Activated T-helper 1 cell treated with Interleukin-2 at 50 U/mL for 16 hours (primary cell): ENCODE measurements at places on chromosomes 4 and X.

DNA sequence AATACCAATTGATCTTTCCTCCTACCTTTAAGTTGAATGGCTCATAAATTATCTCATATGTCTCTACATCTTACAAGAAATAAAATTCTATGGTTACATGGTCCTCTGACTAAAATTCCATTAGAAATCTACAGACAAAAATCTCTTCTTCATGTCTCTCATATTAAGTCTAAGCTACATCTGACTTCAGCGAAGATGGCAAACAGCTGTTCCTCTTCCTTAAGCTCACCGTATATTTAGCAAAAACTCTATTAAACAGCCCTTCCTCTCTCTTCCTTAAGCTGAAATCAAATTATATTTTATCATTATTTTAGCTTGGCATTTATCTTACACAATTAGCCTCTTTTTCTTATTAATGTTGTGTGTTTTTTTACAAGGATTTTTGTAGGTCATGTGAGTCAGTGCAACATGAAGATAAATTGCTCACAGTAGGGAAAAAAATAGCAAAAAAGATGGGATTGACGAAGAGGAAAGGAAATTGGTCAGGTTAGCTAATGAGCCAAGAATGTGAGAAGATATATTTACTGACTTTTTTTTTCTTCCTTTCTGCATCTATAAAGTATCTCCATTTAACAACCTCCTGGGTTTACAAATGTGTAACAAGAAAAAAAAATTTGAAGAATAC is 2412.8 kb downstream of the ARAP2 start:
- no peak for DNase-seq

DNA sequence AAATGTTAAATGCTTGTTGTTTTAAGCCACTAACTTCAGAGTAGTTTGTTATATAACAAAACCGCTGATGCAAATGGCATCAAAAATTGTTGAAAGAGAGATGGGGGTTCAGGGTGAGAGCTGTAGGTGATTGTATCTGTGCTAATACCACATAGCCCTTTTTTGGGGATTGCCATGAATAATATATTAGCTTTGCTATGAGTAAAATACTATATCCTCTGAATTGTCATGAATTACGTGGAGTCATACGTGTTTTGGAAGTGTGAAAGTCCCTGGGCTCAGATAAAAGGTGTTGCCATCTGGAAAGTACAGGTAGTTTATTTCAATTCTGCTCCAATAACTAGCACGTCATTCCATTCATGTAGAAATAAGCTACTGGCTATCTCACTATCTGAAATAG is 30.6 kb downstream of the DYNLT3 start:
- DNase-seq = no peak

- DNase-seq = no peak
Measured at GRCh38 chr4:115484479-115484878, 371.1 kb upstream of the NDST4 start.

DNA sequence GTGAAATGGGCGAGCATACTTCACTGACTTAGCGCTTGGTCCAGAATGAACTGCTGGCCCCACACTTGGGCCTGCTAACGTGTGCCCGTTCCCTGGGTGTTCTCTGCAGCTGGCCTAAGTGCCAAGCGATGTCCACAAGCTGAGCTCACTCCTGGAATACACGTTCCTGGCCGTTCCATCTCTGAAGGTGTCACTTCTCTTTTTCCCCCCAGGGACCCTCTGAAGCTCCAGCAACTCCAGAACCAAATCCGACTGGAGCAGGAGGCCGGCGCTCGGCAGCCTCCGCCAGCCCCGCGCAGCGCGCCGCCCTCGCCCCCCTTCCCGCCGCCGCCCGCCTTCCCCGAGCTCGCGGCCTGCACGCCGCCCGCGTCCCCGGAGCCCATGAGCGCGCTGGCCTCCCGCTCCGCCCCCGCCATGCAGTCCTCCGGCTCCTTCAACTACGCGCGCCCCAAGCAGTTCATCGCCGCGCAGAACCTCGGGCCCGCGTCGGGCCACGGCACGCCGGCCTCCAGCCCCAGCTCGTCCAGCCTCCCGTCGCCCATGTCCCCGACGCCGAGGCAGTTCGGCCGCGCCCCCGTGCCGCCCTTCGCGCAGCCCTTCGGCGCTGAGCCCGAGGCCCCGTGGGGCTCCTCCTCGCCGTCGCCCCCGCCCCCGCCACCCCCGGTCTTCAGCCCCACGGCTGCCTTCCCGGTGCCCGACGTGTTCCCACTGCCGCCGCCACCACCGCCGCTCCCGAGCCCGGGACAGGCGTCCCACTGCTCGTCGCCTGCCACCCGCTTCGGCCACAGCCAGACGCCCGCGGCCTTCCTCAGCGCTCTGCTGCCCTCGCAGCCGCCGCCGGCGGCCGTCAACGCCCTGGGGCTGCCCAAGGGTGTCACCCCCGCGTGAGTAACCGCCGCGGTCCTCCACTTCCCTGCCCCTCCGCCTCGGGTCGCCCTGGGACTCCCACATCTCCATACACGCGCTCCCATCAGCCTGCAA is 132.3 kb downstream of the CBR4 start:
- DNase-seq = no peak

DNA sequence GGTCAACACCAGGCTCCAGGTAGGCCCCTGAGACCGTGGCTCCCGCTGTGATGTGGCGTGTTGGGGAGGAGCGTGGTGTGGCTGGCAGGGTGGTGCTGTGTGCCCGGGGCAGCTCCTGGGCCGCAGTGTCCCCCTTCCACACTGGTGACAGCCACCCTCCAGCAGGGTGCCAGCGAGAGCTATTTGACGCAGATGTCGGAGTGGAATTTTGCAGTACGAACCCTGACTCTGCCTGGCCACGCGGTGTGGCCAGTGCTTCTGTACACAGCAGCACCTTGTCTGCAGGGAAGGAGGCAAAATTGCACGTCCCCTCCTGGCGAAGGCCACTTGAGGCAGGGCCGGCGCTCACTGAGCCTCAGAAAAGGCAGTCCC is 53.2 kb downstream of the CPZ start:
- DNase-seq = no peak

DNA sequence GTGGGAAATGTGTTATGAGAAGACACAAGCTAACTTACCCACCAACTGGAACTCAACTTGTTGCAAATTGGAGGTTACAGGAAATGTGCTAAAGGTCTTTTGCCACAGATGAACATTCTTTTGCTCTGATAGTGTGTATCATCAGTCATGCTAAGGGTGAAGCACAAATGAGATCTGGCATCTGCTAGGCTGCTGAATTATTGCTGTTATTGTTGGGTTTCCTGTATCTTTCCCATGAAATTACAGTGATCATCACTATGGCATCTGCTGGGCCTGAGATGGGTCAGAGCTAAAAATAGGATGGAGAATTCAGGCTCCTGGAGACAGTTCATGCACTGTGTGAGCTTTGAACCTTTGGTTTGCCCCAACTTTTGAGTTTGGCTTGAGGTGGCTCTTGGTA is 124.5 kb downstream of the NPNT start:
- no peak for DNase-seq

GRCh38 chrX:13265549-13266132 is 54.2 kb downstream of the ATXN3L start:
- DNase-seq = no peak

GRCh38 chr4:184942444-184943425 is 75.6 kb upstream of the HELT start:
- no peak for DNase-seq

DNA sequence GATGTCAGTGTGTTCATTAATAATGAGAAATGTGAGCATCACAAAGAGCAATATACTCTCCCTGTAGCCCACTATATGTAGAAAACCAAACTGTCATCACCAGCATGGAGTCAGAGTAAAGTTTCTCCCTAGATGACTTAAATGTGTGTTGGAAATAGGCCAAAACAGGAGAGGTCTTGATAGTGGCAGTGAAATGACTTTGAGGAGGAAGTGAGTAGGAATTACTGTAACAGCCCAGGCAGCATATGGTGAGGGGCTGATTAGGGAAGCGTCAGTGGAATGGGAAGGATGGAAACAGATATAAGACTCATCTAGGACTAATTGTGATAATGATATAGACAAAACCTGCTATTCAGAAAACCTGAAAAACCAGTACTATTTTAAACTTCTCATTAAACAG is 83.9 kb downstream of the ATXN3L start:
- DNase-seq = no peak

DNA sequence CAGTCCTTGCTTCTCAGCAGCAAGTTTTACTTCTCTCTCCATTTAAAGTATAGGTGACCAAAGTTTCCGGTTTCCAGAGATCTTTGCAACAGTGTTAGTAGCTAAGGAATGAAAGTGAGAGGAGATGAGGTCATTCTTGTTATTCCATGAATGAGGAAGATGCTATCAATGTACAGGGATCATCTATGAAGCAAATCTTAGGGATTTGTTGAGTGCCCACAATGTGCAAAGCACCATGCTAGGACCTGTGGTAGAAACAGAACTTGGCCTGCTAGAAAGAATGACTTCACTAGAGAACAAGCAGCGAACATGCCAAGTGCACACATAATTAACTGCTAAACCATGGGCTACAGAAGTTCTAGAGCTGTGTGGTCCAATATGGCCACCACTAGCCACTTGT is 112.5 kb downstream of the MID1 start:
- no peak for DNase-seq

GRCh38 chr4:147769386-147769785 is 37.5 kb downstream of the ARHGAP10 start:
- no peak for DNase-seq

- DNase-seq = no peak
Measured at GRCh38 chrX:14491689-14492088, 37.6 kb upstream of the GLRA2 start.

- no peak for DNase-seq
Measured at GRCh38 chrX:101958139-101958538, 26.3 kb upstream of the ZMAT1 start.

GRCh38 chrX:25191403-25191802 is 175.6 kb upstream of the ARX start:
- no peak for DNase-seq

DNA sequence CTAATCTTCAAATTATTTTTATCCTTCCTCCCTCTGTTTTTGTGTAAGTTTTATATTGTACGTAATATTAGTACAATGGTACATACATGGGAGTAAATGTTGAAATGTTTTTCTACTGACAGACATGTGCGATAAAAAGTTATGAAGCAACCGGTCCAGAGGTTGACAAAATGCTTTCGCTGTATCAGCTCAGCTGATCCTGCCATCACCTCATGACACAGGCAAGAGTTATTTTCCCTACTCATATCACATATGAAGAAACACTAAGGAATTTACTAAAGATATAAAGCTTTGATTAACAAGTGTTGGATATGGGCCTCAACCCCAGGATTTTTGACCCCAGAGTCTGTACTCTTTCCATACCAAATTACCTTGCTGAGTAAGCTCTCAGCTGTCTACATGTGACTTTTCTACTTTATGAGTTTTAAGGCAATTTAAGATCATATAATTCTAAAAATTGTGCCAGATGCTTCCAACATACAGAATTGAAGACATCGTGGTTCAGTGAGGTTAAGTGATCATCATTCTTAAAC is 50.0 kb downstream of the CLCN5 start:
- DNase-seq = no peak

GRCh38 chrX:129556806-129557315 is 16.8 kb downstream of the OCRL start:
- no peak for DNase-seq

DNA sequence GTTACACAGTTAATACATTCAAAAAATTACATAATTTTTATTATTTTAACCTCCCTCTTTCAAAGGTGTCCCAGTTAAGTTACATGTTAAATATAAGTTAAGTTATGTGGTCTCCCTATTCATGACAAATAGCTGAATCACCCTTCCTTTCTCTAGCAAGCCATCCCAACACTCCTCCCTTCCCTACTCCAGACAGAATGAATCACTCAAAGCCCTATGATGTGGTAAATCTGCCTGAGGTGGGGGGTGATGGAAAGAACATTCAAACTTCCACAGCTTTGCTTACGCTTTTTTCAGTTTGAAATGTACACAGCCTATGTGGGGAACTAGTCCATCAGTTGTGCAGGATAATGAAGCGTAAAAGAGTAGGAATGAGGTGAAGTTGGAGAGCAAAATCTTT is 90.2 kb downstream of the CXCL13 start:
- DNase-seq = no peak
